ENCODE measurements at places on chromosomes 6 and 20.

- DNase-seq, result no peak
These were observed 806.3 kb upstream of the GJE1 start for GRCh38 chr6:141326426-141326825.

DNA sequence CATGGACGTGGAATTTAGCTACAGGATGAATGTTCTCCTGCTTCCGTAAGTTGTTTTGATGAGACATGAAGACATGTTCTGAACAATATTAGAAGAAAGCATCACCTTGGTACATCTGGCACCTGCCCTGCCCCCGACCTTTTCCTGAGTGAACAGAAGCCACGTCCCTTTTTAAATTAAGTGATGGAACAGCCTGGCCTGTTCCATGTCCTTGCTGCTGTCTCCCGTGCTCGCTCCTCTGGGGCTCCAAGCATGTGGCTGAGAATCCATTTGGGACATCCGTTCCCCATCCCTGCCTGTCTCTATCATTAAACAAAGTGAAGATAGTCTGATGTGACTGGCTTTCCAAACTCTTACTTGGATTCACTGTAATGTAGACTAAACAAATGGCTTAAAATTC is 36.4 kb downstream of the ERMARD start:
- no peak for DNase-seq

DNA sequence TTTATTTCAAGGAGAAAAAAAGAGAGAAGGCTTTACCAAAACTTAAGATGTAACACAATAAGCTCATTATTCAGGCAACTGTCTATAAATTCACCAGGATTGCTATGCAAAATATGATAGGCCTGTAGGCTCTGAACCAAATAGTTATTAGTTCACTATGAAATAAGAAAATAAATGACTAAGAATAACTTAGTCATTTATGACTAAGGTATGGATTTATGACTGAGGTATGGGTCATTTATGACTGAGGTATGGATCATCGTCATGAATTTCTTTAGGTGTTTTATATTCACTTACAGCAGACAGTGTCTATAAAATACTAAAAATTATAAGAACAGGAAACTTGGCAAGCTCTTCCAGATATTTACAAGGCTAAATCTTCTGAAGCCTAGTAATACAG is 52.1 kb upstream of the SNX9 start:
- DNase-seq, result no peak

- DNase-seq, result no peak
These were observed 68.1 kb downstream of the PREX1 start for GRCh38 chr20:48759631-48760245.

DNA sequence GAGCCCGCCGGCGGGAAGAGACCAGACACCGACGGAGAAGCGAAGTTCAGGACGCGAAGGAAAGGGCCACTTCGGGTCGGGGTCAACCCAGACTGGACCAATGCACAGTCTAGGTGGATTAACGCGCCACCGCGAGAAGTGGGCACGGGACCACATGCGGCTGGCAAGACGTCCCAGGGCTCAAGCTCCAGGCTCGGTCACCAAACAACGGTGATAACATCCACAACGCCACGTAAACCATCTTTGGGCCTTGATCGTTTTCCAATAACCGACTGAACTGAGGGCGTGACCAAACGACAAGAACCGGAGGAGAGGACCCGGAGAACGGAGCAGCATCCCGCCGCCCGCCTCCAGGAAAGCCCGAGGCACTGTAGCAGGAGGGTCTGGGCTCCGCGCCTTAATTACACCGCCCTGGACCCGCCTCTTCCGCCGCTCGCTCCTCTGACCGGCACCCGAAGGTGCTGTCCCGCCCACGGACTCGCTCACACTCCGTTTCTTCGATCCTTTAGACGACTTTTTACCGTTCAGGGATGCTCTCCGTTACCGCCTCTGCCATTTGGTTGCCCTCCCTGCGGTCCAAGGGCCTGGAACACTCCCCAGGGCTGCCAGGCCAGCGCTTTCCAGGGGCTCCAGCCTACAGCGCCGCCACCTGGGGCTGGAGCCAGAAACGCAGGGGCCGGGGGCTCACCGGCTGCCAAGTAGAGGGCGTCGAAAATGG is 44.1 kb downstream of the DPPA5 start:
- DNase-seq, result no peak

GRCh38 chr20:46798430-46798829 is 89.0 kb downstream of the SLC2A10 start:
- DNase-seq, result no peak

DNA sequence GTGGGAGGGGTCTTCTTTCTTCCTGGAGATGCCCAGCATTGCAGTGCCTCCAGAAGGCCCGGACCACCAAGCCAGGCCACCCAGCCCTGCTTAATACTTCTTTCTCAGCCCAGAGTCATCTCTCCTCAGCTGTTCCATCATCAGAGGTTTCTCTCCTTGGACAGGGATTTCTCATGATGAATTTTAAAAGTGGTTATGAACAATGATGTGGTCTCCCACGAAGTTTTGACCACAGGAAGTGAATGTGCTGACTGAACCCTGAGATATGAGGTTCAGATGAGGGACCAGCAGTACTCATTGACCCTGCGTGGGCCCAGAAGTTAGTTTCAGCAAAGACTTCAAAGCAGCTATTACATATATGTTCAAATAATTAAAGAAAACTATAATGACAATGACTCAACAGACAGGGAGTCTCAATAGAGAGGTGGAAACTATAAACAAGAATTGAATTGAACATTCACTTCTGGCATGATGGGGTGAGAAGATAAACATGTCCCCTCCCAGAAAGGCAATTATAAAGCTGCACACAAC is 114.5 kb upstream of the SLC22A16 start:
- DNase-seq, result no peak

- DNase-seq, result no peak
These were observed 122.9 kb downstream of the SLC24A3 start for GRCh38 chr20:19335341-19335740.

DNA sequence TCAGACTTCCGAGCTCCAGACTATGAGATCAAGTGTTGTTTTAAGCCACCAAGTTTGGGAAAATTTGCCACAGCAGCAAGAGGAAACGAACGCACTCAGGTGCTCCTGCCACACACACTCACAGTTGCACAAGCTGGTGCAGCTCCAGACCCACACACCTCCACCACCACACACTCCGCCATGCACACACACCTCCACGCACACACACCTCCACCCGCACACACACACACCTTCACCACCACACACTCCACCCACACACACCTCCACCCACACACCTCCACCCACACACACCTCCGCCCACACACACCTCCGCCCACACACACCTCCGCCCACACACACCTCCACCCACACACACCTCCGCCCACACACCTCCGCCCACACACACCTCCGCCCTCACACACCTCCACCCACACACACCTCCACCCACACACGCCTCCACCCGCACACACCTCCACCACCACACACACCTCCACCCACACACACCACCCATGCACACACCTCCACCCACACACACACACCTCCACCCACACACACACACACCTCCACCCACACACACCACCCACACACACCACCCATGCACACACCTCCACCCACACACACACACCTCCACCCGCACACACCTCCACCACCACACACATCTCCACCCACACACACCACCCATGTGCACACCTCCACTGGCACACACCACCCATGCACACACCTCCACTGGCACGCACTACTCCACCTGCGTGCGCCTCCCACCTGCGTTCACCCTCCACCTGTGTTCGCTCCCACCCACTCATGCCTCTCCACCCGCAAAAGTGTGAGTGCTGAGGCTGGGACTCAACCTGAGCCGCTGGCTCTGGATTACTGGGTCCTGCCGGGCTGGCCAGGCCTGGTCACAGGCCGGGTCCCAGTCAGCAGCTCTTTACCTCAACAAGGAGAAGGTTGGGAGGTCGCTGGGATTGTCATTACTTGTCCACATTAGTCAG is 175.6 kb downstream of the BMP7 start:
- no peak for DNase-seq

DNA sequence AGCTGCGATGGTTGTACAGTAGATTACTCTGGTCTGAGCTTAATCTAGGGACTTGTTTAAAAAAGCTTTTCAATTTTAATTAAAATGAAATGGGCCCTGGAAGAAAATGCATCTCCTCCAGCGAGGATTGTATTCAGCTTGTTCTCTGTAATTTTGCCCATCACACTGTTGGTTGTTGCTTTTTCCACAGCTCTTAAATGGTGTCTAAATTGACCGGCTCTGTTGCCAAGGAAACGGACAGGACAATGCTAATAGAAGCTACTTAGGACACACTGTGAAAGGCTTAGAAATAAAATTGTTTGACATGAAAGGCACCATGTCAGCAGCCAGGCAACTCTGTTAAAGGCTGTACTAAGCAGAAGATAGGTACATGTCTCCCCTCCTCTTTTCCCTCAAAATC is 116.7 kb upstream of the NRSN1 start:
- no peak for DNase-seq

GRCh38 chr6:14781772-14782525 is 463.9 kb upstream of the JARID2 start:
- DNase-seq, result no peak

DNA sequence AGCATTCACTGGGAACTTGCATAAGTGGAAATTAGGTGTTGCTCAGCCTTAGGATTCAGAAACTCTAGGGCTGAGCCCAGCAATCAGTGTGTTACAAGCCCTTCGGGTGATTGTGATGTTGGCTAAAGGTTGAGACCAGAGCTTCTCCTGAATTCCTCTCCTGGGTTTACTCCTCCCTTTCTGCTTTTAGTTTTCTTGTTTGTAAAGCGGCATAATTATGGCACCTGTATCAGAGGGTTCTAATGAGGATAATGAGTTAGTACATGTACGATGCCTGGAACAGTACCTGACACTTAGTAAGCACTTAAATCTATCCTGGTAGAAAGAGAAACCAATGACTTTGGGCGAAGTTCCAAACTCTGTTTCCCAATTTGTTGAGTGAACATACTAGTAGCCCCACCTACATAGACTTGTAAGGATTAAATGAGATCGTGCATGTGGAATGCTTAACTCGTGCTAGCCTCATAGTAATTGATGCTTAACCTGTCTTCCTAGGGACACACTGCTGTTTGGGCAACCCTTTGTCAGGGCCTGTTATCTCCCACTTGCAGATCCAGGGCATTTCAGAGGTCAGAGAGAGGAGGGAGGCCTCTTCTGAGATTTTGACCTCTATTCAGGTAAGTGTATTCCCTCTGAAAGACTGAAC is 932 bp upstream of the EZR start:
- no peak for DNase-seq

DNA sequence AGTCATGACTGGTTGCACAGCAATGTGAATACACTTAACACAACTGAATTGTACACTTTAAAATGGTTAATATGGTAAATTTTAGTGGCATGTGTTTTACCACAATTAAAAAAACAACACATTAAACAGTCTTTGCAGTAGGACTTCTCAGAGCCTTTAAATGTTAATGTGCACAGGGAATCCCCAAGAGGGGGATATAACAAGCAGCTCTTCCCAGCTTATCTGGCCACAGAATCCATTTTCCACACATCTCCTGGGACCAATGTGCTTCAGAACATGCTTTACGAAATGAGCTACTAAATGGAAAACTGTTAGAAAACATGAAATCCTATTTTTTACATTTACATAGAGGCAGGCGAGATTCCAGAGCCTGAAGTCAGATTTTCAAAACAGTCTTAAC is 44.4 kb downstream of the FYN start:
- DNase-seq, result no peak

DNA sequence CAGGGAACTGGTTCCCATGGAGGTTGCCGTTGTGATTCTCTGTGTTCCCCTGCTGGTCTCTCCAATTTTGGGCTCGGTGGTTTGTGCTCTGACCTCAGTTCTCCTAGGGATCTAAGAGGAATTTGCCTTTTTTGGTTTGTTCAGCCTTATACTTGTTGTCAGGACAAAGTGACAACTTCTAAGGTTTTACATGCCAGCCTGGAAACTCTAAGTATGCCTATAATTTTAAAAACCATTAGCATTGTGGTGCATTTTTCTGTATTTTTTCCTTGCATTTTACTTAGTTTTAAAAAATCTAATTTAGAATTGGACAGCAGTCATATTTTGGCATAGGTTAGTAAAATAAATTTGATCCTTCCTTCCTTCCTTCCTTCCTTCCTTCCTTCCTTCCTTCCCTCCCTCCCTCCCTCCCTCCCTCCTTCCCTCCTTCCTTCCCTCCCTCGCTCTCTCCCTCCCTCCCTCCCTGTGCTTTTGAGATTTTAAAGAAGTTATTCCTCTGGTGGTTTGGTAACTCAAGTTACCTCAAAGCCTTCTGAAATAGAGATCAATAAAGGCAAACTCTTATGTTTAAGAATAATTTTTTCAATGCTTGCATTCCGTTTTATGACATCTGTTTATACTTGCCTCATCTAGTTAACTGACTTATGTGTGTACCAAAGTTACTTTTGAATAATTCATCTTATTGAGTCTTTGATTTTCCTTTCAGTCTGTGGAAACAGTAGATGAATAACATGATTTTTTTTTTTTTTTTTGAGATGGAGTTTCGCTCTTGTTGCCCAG is 141.3 kb upstream of the RGS17 start:
- no peak for DNase-seq

GRCh38 chr20:2814587-2815051 is at the start of gene C20orf141:
C20orf141 (plus strand) TSS chr20:2814987; CDS start chr20:2815185, 198 bp downstream.
- DNase-seq, result no peak

DNA sequence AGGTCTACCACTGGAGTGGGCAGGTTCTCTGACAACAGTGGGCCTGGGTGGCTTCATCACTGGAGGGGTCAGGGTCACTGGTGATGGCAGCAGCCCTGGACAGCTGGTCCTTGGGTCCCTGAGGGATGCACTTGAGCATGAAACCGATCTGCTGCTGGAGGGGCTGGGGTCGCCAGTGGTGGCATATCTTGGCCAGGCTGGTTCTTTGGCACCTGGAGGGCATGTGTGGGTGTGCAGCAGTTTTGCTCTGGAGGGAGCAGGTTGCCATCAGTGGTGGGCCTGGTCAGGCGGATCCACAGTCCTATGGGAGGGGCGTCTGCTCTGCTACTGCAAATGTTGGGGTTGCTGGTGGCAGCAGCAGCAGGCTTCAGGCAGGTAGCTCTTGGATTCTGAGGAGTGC is 117.0 kb downstream of the AIG1 start:
- no peak for DNase-seq

- DNase-seq, result no peak
These were observed 94.9 kb upstream of the ADGRF1 start for GRCh38 chr6:47137073-47137472.

GRCh38 chr6:215335-216034 is 76.8 kb upstream of the DUSP22 start:
- DNase-seq, result no peak

- DNase-seq, result no peak
These were observed 31.8 kb downstream of the HFE start for GRCh38 chr6:26118999-26119398.

GRCh38 chr6:14084388-14084787 is 33.2 kb upstream of the CD83 start:
- DNase-seq, result no peak
